KBM-7 (cell line): ENCODE measurements at places on chromosomes 2 and 18.

DNA sequence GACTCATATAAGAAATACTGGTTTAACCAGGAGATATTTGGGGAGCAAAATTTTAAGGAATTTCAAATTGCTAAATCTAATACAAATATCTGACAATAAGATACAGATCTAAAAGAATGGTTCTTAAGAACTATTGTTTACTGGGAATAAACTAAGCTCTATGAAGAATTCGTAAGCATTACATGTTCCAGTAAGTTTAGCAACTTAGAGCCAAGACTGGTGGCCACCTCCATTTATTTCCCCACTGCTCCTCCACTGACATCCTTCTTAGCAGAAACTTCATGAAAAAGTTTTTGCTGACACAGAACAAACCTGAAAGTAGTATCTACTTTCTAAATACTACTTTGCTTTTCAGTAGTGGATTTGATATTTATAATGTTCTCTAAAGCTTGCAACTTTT is 83.0 kb downstream of the ACSL3 start:
- no peak for DNase-seq

- DNase-seq, result no peak
Observed at GRCh38 chr2:209424199-209424701, 403 bp downstream of the MAP2 start.

DNA sequence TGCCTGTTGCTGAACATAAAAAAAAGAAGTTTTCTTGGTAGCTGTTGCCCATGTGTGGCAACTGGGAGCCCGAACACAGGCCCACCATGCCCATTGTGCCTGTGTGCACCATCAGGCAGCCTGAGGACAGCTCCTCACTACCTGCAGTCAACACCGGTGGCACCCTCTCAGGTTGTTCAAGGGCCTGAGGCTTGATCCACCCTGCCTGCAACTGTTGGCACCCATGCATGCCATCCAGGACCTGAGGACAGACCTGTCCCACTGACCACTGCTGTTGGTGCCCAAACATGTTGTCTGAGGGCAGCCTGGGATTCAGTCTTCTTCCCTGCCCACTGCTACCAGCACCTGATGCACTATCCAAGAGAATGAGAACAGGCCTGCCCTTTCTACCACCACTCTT is 661.1 kb upstream of the ZNF804A start:
- DNase-seq, result no peak

DNA sequence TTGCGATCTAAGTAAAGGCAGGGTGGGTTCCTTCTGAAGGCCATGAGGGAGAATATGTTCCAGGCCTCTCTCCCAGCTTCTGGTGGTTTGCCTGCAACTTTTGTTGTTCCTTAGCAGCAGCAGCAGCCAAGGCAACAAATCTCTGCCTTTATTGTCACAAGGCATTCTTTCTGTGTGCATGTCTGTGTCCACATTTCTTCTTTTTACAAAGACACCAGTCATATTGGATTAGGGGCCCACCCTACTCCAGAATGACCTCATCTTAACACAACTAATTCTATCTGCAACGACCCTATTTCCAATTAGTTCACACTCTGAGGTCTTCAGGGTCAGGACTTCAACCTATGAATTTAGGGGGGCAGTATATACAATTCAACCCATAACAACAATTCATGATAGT is 587.5 kb downstream of the XIRP2 start:
- no peak for DNase-seq
